ENCODE measurements at places on chromosomes 4 and X. TPM values are rescaled to one million over a fixed set of nuclear protein-coding genes. Genes with fewer than 3 reads are reported as not detected.

GRCh38 chr4:107666134-107666533, 53.9 kb downstream of the PAPSS1 start:
- DNase-seq, result no peak

DNA sequence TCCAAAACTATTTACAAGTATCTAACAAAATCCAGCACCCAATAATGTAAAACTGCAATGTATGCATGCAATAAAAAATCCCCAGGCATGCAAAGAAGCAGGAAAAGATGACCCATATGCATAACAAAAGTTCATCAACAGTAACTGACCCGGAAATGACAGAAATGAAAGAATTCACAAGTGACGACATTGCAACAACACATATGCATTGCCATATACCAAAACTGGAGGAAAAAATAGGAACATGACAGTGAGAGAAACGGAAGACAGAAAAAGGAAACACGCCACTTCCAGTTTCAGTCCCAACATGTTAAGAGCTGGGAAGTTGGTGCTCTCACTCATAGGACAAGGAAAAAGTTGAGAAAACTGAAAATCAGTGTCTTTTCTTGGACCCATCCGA, 154.6 kb downstream of the EVC2 start:
- DNase-seq, result no peak

ARHGAP6 gene
- 0.78 TPM for total RNA-seq

DNA sequence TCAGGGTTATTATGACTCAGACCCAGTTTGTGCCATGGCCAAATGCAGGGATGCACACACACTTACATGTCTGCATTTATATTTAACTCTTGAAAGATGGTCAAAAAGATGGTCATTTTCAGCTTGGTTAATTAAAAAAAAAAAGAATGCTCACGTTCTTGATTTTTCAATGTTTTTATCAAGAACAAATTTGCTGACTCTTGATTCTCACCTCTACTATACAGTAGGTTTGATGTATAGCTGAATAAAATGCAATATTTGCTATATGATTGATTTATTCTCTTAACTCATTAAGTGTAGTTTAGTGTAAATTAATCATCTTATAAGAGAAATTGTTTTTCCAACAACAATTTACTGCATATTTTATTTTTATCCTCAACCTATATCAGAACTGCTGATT, 160.4 kb downstream of the SLIT2 start:
- no peak for DNase-seq

PPARGC1A gene
- total RNA-seq, result 5.5 TPM
